NCI-H446 (cell line): ENCODE measurements at places on chromosomes 6 and 20.

GRCh38 chr6:119514345-119514744, 164.8 kb upstream of the MAN1A1 start:
- no peak for DNase-seq

- peak; percentile 12 for DNase-seq
Observed at GRCh38 chr6:77318256-77318655, 145.0 kb downstream of the HTR1B start.

- DNase-seq: no peak
Observed at GRCh38 chr20:46959081-46959692, 64.5 kb downstream of the EYA2 start.

GRCh38 chr20:62087227-62087626, 21.5 kb upstream of the TAF4 start:
- DNase-seq: no peak

DNA sequence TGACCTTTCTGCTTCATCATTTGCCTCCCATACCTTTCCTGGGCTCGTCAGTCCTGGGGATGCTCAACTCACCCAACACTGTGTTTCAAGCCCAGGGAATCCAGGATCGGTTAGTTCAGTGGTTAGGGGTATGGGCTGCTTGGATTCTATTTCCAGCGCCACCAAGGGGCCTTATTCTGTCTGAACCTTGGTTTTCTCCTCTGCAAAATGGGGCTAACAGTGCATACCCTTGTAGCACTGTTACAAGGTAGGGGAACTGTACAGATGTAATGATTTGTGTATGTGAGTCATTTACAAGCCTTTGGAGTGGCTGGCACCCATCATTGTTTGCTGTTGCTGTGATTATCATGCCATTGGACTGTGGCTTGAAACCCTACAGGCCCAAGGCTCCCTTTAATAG, 14.5 kb upstream of the CSNK2A1 start:
- DNase-seq: no peak

DNA sequence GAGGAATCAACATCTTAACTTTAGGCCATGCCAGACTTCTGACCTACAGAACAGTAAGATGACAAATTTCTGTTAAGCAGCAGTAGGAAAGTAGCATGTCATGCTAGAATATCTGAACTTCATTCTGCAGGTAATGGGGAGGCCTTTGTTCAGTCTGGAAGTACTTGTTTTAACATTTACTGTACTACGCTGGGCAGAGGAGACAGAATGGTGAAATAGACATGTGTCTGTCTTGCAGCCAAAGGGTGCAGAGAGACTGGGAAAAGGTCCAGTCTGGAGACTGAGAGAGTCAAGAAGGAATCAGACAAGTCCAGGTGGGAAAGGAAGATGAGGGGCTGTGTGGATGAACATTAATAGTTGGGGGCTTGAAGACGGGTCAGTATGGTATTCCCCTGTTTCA, 17.5 kb upstream of the ZBTB2 start:
- DNase-seq: no peak

- DNase-seq: no peak
Observed at GRCh38 chr6:71392276-71392675, 103.7 kb downstream of the OGFRL1 start.

DNA sequence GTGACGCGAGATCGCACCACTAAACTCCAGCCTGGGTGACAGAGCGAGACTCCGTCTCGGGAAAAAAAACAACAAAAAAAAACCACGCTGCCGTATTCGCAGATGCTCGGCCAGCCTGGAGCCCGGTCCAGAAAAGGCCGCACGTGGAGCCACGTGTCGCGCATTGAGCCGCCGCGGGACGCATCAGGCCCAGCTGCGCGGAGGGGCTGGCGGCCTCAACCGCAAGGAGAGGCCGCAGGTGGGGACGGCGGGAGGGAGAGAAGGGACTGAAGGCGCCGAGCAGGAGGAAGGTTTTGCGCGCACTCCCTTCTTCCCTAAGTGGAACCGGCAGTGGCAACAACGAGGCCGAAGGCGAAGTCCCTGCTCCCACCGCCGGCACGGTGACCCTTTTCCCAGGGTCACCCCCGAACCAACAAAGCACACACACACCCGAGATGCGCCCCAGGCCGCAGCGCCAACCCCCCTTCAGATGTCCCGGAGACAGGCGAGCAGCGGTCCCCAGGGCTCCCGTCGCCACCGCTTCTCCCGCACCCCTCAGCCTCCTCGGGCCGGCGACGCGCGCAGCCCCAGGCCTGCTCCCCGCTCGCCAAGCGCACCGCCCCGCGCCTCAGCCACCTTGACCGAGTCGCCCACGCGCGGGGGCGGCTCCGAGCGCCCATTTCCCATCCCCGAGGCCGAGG, 681 bp downstream of the SYCP2 start:
- no peak for DNase-seq

- no peak for DNase-seq
Observed at GRCh38 chr6:20464041-20464440, 62.4 kb downstream of the E2F3 start.

- no peak for DNase-seq
Observed at GRCh38 chr20:48294942-48295341, 509.7 kb upstream of the SULF2 start.

DNA sequence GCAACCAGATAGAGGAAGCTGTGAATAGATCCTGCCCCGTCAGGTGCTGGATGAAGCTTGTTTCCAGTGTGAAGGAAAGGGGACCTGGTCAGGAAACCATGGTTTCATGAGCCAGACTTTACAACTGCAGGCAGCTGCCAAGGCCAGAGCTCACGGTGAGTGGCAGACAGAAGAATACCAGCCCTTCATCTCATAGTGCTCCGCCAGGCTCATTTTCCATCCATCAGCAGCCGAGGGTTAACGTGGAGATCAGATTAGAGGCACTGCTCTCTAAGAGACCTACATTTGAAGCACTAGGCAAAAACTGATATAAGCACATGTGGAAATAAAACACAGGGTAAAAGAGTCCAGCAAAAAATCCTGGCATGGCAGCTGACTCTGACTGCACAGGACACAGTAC, 172.4 kb downstream of the CD24 start:
- DNase-seq: no peak

DNA sequence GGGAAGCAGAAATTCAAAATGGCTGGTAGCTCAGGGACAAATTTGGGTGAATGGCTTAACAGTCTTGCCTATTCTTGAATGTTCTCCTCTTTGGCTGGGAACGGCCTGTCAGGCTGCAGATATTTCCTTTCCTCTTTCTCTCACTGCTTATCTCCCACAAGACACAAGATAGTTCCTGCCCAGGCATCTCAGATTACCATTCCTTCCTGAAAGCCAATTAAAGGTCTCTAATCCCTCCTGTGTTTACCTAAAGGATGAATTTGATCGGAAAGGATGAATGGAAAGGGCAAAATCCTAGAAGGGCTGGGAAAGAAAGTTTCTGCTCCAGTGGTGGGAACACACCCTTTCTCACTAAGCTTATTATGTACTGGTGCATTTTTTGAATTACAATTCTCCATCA, 95.9 kb upstream of the JAG1 start:
- DNase-seq: no peak

DNA sequence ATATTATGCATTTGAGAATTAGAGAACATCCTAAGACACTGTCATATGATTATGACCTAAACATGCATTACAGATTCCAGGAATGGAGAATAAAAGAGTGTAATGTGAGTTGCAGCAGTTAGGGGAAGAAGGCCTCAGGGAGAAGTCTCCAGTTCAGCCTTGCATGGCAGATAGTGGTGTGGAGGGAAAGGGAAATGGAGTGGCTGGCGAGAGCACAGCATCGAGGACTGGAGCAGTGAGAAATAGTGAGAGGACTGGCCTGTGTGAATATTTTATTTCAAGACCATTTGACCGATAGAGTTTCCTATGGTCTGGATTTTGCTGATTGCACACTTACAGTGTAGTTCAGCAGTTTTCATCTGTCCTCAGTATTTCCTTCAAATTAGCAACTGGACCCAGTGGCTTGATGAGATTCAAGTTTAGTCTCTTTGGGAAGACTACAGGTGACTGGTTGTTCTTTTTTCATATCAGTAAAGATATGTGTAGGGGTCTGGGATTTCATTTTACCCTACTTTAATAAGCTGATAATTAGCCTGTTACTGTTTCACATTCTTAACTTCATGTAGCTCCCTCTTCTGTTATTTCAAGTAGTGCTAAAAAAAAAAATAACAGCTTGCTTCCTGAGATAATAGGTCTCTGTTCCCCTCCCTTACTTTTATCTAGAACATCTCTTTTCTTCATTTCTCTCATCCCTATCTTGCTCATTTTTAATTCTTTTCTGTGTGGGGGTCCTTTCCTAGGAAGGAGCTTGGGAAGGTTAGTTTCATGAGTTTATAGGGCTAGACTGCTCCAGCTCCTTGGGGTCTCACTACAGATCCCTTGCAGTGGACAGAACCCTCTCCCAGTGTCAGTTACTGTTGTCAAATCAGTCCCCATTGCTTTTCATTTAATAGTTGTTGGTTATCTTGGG, 27.9 kb downstream of the BLTP3A start:
- no peak for DNase-seq

DNA sequence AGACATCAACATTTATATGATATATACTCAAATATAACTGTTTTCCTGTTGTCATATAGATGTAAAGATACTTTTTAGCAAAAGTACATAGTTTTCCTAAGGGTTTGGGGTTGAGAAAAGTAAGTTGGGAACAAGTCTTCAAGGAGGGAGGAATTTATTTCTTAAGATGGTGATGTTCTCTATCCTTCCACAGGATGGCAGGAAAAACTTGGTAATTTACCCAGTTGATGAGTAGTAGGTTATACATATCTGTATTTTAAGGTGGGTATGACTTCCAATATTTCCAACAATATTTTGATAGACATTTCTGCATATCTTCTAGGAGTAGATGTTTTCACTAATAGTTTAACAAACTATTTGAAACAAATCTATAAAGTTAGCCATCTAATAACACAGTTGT, 254.4 kb downstream of the RIMS1 start:
- no peak for DNase-seq

DNA sequence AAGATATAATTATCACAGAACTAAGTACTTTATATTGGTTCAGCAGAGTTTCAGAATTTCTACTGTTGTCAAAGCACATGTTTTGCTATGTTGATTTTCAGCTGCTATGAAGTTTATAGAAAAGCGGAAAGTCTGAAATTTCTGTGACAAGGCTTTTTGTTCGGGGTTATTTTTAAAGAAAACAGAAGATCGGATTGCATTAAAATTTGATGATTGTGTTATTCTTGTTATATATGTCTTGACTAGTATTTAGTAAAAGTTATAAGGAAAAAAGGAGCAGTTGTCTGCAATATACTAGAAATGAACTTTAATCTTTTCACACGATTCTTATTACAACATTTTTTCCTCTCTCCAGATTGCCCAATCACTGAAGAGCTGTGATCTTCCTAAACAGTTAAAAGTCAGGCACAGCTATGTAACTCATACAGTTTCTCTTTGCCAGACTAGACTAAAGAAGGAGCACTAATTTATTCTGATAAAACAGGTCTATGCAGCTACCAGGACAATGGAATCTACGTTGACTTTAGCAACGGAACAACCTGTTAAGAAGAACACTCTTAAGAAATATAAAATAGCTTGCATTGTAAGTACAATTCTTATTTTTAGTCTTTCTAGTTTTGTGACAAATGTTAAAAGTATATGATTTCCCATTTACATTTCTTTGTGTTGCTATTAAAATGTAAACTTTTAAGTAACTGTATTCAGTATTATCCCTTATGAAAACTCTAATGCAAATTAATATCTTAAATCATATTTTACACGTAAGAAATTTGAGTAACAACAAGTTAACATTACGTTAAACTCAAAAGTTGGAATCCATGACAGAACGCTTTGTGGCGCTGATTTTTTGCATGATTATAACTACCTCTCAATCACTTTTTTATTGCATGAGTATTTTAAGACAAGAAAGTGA, at the start of gene ENPP3:
Gene ENPP3 (plus strand): TSS at position 423 of the 913 bp plus-strand sequence. CDS start 83 bp downstream, at position 506.
- no peak for DNase-seq

- DNase-seq: no peak
Observed at GRCh38 chr6:165744555-165745228, 81.7 kb upstream of the PDE10A start.

DNA sequence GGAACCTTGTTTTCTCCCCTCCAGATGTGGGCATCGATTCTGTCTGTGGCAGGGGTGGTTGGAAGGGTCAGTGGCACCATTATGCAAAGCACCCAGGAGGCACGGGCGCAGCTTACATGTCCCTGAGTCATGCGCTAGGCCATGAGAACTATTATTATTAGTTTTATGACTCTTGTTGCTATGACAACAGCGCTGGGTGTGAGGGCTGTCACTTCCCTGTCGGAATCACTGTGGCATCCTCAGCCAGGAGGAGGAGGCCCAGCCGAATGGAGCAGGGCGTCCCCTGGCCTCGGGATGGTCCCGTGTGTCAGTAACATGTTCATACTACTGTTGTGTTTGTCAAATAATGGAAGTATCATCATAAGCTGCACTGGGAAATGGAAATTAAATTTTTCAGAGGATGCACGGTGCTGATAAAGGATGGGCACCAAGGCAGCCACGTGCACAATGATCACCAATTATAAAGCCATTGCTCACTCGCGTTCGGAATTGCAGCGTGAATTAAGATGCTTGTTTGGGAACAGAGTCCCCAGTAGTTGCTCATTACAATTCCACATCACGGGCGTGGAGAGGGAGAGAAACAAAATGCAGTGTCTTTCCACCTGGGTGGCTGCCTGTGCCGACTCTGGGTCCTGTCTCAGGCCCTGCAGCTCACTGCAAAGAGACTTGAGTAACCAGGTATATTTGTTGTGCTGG, 247.9 kb downstream of the CDH4 start:
- no peak for DNase-seq

DNA sequence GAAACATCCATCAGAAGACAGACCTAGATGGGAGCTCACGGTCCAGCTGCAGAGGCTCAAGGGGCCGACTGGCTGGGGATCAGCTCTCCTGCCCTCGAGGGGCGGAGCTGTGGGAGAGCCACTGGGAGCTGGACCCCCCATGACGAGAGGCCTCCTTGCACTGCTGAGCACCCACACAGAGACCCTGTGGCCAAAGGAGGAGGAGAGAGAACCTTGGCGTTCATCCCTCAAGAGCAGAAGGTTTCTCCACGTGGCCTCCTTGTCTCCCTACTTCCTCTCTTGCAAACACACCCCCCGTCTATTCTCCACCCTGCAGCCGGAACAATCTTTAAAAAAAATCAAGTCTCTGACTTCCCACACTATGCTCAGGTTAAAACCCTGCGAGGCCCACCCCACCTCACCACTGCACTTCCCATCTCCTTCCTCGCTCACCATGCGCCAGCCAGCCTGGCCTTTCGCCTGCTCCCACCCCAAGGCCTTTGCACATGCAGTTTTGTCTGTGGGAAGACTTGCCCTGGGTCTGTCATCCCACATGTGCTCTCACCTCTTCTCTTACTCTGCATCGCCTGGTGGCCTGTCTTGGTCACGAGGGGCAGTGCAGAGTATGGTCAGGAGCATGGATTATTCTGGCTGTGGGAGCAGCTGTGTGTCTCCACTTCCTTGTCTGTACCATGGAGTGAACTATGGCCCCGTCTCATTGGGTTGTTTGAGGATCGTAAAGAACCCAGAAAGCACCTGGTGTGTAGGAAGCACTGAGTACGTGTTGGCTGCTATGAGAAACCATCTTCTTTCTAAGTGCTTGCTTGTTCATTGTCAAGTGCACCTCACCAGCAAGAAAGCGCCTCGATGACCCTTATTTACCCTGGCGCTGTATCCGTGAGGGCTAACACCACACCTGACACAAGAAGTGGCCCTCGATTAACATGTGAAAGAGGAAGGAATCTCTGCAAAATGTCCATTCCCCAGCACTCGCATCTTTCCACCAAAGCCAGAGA, 32.9 kb downstream of the PMEPA1 start:
- no peak for DNase-seq
